ENCODE measurements at places on chromosomes 12 and 14.

GRCh38 chr14:22252686-22253085 lies 336.3 kb downstream of the DAD1 start:
- peak; percentile 18 for DNase-seq

GRCh38 chr12:69682110-69682755 lies 16.9 kb downstream of the BEST3 start:
- no peak for DNase-seq

GRCh38 chr12:39621670-39622069 lies 2.1 kb upstream of the ABCD2 start:
- no peak for DNase-seq

- DNase-seq, result no peak
These were observed 39.7 kb upstream of the FICD start for GRCh38 chr12:108475396-108475795.

- DNase-seq, result no peak
These were observed 228.6 kb upstream of the E2F7 start for GRCh38 chr12:77294016-77294415.

GRCh38 chr12:26119391-26119989 lies 5.3 kb downstream of the BHLHE41 start:
- DNase-seq, result no peak

DNA sequence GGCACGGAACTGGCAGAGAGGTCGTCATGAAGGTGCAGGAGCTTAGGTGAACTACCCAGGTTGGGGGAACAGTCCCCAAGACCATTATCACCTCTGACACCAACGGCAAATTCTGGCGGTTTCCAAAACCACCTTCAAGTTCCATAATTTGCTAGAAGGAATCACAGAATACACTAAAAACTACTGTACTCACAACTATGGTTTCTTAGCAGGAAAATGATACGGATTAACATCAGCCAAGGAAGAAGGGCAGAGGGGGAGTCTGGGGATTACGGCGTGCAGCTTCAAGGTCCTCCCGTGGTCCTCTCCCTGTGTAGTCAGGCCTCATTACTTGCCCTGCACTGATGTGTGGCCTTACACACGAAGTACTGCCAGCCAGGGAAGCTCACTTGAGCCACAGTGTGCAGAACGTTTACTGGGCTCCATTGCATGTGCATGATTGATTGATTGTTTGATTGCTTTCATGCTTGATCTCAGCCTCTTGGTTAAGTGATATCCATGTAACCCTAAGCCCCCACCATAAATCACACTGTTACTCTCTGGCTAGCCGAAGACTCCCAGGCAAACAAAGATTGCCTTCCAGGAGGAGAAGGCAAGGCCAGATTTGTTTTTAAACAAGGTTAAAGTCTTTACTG lies 837 bp upstream of the STX2 start:
- no peak for DNase-seq

DNA sequence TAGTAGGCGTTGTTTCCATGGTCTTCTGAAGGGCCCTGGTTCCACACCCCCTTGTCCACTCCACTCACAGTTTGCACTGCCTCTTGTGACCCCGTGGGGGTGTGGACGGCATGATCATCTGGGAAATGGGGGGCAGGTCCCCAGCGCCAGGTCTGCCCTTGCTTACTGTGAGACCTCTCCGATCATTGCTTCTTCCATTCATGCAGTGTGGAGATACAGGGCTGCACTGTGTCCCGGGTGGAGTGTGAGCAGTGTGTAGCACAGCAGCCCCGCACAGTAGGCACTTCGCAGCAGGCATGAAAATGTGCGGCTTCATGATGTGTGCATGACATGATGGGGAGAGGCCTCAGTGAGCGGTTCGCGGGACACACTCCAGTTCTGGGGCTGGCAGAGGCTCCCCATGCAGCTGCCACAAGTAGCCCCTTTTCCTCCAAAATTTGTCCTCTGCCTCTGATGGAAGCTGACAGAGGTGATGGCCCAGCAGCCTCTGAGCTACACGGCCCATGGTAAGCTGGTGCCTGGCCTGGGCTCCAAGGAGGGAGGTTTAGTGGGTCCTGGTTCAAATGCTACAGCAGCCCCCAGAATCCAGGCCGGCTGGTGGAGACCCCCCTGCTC lies 15.0 kb downstream of the RIN3 start:
- no peak for DNase-seq

GRCh38 chr12:110224379-110225304 lies 56.4 kb upstream of the ATP2A2 start:
- no peak for DNase-seq

DNA sequence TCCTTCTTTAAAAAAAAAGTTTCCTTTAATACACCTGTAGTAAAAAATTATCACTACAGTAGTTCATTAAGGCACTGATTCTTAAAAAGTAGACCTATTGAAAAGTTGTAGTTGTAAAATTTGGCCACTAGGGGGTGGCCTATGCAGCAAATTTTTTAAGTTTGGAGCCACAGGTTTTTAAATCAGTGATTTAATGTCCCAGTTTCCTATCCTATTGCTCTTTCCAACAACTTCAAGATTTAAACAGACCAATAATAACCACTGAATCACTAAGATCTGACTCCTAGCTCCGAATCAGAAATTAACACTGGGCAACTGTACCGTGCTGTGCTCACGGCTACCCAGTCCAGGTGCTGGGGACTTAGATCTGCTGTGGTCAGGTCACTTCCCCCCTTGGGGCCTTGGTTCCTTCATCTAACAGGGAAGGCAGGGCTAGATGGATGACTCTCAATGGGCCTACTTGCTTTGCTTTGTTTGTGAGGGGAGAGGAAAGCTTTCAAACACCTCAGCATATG lies 279.3 kb downstream of the MED13L start:
- peak; percentile 75 for DNase-seq

DNA sequence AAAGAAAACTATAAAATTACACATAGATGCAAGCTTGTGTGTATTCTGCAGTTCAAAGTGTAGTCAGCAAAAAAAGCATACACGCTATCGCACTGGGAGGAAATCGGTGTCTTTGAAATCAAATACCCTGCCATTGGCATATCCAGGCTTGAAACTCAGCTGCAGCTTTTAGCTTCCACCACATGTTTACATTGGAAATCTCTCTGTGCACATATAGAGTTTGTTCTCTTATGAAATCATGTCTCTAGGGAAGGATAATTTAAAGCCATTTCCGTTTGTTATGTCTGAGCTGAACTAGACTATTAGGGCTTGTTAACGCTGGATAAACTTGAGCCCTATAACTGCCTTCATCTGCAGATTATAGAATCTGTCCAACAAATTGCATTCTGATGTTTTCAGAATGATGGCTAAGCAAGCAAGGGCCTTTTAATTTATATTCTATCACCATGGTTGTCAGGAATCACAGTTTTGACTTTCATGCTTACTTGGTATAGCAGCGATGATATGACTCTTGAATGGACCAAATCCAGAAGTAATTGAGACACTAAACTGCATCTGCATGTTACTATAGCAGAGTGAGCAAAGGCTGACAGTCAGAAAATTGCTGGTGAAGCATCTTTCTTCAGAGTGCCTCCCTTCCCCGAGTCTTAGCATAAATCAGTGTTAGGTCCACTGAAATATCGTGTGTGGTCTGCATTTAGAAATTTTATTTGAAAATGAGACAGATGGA lies 442.8 kb downstream of the ZFP36L1 start:
- peak; percentile 39 for DNase-seq

DNA sequence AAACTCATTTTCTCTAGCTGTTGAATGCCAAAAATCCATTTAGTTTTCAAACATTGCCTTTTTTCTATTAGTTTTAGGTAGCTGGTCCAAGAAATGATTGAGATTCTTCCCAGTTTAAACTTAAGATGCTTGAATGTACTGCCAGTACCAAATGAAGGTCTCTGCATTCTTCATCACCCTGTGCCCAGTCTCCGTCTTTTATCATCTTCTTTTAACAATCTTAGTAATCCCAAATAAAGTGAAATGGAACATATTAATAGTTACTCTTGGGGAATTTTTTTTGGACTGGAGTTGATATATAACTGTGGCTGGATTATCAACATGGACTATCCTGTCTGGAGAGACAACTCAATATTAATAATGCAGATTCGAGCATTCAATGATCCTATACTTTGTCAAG lies 54.1 kb upstream of the PCED1B start:
- DNase-seq, result no peak

DNA sequence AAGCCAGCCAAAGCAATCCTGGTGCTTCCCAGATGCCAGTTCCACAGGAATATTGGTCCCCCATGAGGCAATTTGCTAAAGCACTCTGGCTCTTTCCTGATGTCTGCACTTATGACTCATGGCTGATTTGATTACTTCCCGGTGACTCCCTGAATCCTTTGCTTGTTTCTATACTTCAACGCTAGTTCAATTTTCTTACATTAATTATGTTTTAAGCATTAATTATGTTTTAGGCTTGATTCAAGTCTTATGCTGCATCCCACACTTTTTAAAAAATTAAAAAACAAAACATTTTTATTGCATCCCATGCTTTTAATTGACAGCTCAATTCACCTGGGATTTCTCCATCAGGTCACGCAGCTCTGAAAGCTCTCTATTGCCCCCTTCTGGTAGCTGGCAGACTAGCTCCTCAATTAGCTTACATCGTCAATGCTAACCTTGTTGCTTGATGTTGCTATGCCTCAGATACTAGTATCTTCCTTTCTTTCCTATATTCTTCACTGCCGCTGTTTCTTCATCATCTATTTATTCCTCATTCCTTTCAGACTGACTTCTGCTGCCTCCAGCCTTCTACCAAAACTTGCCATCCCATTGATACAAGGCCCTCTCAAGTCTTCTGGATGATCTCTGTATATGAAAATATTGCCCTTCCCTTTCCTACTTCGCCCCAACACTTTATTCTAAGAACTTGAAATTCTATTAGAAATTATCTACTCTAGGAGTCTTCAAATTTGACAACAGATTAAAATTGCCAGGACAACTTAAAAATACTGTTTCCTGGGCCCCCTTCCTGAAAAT lies 32.0 kb downstream of the TSHR start:
- DNase-seq, result peak; percentile 74

DNA sequence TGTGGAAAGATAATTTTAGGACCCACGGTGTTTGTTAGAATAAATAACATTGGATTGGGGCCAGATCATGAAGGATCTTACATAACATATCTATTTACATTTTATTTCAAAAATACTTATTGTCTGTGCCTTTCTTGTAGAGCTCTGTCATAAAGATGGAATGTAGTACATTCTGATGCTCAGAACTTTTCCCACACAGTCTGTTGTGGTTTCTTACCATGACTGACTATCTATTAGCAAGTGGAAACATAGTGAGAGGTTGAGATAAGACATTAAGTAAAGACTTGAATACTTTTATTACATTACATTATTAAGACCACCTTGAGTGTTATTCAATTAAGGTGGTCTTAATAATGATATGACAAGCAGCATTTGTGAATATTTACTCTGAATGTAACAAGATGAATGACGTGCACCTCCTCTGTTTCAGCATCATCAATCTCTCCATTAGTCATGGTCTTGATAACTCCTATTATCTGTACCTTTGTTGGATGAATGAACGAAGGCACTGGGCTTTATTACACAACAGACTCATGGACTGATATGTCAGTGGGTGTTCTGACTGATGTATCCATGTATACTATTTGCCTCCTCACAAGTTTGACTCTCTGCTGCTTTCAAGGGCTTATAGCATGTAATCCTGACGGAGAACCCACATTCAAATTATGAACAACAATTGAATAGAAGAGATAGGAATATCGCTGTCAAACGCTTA lies 883.0 kb upstream of the FLRT2 start:
- no peak for DNase-seq

DNA sequence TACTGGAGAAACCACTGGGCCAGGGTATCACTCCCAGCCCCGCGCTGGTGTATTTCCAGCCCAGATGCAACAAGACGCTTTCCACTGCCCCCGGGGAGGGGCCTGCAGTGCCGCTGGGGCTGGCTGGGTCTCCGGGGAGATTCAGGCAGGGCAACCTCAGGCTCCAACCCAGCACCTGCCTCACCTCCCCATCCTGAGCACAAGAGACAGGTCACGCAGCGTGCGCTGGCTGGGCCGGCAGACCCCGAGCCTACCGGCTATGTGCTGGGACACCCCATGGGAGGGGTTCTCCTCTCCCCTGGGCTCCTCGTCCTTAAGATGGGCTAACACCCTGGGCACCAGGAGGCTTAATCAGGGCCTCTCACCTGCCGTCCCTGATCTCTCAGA lies 80.9 kb downstream of the RFLNA start:
- no peak for DNase-seq

DNA sequence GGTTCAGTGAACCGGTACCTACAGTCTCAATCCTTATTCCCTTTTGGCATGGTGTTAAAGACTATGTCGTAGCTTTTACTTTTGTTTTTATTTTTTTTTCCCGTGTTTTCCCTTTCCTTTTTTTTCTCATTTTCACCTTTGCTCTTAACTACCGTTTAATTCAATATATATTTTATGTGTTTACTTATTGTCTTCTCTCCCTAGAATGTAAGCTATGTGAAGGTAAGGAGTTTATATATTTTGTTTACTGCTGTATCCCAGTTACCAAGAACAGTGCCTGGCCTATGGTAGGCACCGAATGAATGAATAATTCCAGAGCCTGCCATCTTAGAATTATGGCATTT lies 261 bp upstream of the MLH3 start:
- DNase-seq, result no peak

DNA sequence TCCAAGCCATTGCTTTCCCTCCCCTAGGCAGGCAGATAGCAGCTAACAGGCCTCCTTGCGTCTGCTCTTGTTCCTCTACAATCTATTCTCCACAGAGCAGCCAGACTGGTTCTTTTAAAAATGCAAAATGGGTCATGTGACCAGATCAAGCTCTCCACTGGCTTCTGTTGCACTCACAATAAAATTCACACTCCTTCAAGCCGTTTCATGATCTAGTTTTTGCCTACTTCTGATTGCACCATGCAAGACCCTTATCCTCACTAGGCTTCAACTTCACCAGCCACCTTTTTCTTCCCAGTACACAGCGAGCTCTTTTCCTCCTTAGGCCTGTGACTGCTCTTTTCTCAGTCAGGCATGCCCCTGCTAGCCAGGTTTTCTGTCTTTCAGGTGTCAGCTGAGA lies 6.1 kb upstream of the KRAS start:
- DNase-seq, result peak; percentile 38

DNA sequence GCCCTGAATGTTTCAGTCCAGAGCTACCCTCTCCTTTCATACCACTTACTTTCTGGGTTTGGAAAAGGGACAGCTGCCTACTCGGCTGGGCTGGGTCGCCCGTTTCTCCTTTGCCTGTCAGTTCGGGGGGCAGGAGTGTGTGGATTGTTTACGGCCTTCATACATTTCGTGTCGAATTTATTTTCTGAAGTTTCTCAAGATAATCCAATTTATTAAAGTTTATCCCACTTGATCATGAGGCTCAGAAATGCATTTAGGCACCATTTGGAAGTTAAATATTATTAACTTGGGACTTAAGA lies 608 bp downstream of the ZNF410 start:
- DNase-seq, result no peak

GRCh38 chr14:22587247-22587646 lies 1.8 kb downstream of the DAD1 start:
- no peak for DNase-seq

- peak; percentile 56 for DNase-seq
These were observed 100.5 kb upstream of the LMNTD1 start for GRCh38 chr12:25653487-25654175.

GRCh38 chr14:28784096-28785048 lies 17.8 kb downstream of the FOXG1 start:
- no peak for DNase-seq

- DNase-seq, result no peak
These were observed 122.6 kb downstream of the CALM1 start for GRCh38 chr14:90519262-90519920.

GRCh38 chr12:117387832-117388231 lies 26.4 kb upstream of the NOS1 start:
- no peak for DNase-seq

Measured in stomach (tissue), 19 donors.